ENCODE measurements at places on chromosomes 13 and 19.

GRCh38 chr13:20691616-20692015 lies 11.9 kb upstream of the IL17D start:
- no peaks in the 10 kb centered on the region for H3K27me3 ChIP-seq
- H3K27ac ChIP-seq, result no peak overlapping the region
- DNase-seq, result no peak
- H3K4me1 ChIP-seq, result no peaks in the 10 kb centered on the region

DNA sequence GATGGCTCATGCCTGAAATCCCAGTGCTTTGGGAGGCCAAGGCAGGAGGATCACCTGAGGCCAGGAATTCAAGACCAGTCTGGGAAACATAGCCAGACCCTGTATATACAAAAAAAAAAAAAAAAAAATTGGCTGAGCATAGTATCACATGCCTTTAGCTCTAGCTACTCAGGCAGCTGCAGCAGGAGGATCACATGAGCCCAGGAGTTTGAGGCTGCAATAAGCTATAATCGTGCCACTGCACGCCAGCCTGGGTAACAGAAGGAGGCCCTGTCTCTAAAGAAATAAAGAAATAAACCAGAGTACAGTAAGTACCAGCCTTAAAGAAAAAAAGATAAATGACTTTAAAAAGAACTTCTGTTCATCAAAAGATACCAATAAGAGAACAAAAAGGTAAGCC lies 52.9 kb downstream of the FAM124A start:
- no peaks in the 10 kb centered on the region for H3K4me1 ChIP-seq
- H3K4me3 ChIP-seq, result no peak overlapping the region
- DNase-seq, result no peak
- H3K27me3 ChIP-seq, result no peaks in the 10 kb centered on the region
- no peak overlapping the region for H3K27ac ChIP-seq

DNA sequence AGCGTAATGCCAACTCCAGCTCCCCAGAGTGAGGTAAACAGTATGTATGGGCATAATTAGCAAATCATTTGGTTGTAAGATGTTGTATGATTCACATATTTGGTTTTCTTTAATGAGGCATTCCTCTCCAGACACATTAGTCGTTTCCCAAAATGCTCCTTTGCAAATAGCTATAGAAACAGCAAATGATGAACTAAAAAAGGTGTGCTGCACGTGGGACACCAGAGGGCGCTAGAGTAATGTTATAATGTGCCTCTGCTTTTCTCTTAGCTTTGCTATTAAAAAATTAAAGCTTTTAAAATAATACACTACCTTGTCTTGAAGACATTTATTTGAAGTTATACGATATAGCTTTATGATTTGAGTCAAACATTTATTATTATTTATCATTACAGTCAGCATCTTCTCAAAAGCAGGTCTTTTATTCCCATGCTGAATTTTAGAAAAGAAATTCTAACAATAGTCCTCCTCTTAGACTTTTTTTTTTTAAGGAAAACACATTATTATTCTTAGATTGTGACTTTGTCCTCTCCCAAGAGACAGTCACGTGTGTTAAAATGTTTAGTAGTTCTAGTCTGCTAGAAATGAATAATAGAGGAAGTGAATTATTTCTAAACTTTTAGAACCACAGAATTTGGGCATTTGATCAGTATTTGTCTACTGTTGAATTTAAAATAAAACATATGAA lies 121.6 kb upstream of the FRY start:
- H3K4me3 ChIP-seq, result no peak overlapping the region
- no peak for DNase-seq

DNA sequence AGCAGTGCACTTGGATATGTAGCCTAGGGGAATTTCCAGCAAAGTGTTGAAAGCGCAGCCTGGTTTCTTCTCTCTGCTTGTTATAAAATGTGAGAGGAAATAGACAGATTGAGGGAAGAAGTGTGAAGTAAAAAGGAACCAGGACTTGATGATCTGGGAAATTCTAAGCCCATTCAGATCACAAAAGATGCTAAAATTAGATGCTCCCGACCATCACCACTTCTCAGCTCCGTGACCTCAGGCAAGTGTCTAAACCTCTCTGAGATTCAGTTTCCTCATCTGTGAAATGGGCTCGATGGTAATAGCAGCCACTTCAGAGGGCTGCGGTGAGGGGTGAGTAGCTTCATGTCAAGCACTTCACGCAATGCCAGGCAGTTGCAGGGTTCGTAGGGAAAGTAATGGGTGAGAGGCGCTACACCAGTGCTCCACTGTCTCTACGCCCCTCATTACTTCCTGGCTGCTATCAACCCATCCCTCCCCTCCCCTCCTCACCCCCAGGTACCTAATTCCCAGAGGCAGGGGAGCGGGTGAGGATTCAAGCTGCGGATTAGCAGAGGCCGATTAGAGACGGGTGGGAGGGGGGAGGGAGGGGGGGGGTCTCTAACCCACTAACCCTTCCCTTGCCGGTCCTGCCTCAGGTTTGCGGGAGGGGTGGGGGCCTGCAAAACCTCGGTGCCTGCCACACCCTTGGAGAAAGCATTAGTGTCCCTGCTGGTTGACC lies 9.0 kb upstream of the NFIC start:
- H3K27me3 ChIP-seq, result no peaks in the 10 kb centered on the region
- H3K36me3 ChIP-seq, result no peaks in the 10 kb centered on the region
- H3K4me3 ChIP-seq, result no peak overlapping the region
- DNase-seq, result no peak

DNA sequence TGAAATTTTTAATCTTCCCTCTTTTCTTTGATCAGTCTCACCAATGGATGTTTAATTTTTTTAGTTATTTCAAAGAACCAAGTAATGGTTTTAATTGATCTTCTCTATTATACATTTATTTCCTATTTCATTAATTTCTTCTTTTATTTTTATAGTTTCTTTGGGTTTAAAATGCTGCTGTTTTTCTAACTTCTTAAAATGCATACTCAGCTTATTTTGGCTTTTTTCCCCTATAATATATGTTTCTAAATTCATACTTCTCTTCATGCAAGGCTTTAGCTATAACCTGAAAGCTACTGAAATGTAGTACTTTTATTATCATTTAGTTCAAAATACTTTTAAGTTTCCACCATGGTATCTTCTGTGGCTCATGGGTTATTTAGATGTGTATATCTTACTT lies 53.9 kb downstream of the ANKRD10 start:
- DNase-seq, result no peak
- H3K36me3 ChIP-seq, result no peaks in the 10 kb centered on the region
- no peak overlapping the region for H3K4me3 ChIP-seq
- no peak overlapping the region for H3K27ac ChIP-seq
- H3K27me3 ChIP-seq, result no peaks in the 10 kb centered on the region

GRCh38 chr13:75864718-75865117 lies 228.6 kb downstream of the LMO7 start:
- H3K4me1 ChIP-seq, result no peaks in the 10 kb centered on the region
- no peak for DNase-seq
- no peak overlapping the region for H3K27ac ChIP-seq
- H3K36me3 ChIP-seq, result no peaks in the 10 kb centered on the region

DNA sequence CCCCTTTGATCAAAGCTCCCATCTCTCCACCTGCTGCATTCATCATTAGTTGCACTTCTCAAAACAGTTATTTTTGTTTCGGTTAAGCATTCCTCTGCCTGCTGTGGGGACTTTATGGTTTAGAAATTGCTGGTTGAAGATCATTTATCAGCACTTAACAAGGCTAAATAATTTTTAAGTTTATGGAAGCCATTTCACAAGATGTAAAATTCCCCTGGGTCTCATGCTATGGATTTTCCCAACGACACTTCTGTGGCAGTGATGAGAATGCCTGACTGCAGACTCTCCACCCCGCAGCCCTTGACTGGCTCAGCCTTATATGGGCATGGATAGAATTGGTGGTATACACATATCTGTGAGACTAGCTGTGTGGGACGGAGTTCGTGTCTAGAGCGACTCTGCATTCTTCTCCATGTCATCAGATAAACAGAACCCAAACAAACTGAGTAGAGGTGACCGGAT lies 52.8 kb downstream of the COL4A2 start:
- no peaks in the 10 kb centered on the region for H3K4me1 ChIP-seq
- H3K4me3 ChIP-seq, result no peak overlapping the region
- no peaks in the 10 kb centered on the region for H3K36me3 ChIP-seq
- H3K27ac ChIP-seq, result no peak overlapping the region
- DNase-seq, result no peak

- no peak overlapping the region for H3K27ac ChIP-seq
- peaks cover 10% of the 10 kb centered on the region for H3K4me1 ChIP-seq
- H3K36me3 ChIP-seq, result no peaks in the 10 kb centered on the region
- DNase-seq, result no peak
Observed at GRCh38 chr13:25871389-25872125, 180.3 kb downstream of the SHISA2 start.
